ENCODE measurements at places on chromosomes 13 and 19. TPM values are rescaled to one million over a fixed set of nuclear protein-coding genes. Genes with fewer than 3 reads are reported as not detected.

The ZSCAN4 gene
- not detected for total RNA-seq

The ANKLE1 gene
- 13.4 TPM for total RNA-seq

The MAG gene
- total RNA-seq = not detected

The SLC7A9 gene
- 0.18 TPM for total RNA-seq

- DNase-seq = no peak
These were observed 670 bp upstream of the CHAF1A start for GRCh38 chr19:4401769-4402170.

DNA sequence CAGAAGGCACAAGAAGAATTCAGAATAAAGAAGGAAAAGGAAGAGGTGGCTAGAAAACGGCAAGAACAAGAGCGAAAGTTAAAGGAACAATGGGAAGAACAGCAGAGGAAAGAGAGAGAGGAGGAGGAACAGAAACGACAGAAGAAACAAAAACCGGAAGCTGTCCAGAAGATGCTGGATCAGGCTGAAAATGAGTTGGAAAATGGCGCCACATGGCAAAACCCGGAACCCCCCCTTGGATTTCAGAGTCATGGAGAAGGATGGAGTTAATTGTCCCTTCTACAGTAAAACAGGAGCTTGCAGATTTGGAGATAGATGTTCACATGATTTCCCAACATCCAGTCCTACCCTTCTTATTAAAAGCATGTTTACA lies 6.7 kb downstream of the CD209 start:
- no peak for DNase-seq

GRCh38 chr13:107254392-107254791 lies 686.5 kb upstream of the ARGLU1 start:
- no peak for DNase-seq

GRCh38 chr19:52101866-52102562 lies 6.4 kb upstream of the ZNF841 start:
- DNase-seq = no peak

- no peak for DNase-seq
These were observed 13.0 kb downstream of the CIC start for GRCh38 chr19:42281827-42282762.

All from activated T-helper 1 cell treated with anti-CD3 and anti-CD28 coated beads, Interleukin-12 subunit alpha, Interleukin-12 subunit beta, Interleukin-2, Interleukin-4 antibody, amounts not matched to agents 30 ng/mL and 10 ng/mL and 1 ng/mL, durations not matched to agents 14 hours and 24 hours and 36 hours (primary cell).